ENCODE measurements at places on chromosomes 4 and X. TPM values are rescaled to one million over a fixed set of nuclear protein-coding genes. Genes with fewer than 3 reads are reported as not detected.

Gene SLITRK4
- total RNA-seq = 76.3 TPM

Gene TEX13C
- total RNA-seq = not detected

Gene TRIM2
- total RNA-seq = 52.4 TPM

Gene SPANXD
- total RNA-seq = not detected

Gene STARD8
- total RNA-seq = 6.4 TPM

Measured in breast epithelium (tissue), 4 donors.